Chondrocyte (in vitro differentiated cells): ENCODE measurements at places on chromosomes 11 and 22. TPM values are rescaled to one million over a fixed set of nuclear protein-coding genes. Genes with fewer than 3 reads are reported as not detected.

DNA sequence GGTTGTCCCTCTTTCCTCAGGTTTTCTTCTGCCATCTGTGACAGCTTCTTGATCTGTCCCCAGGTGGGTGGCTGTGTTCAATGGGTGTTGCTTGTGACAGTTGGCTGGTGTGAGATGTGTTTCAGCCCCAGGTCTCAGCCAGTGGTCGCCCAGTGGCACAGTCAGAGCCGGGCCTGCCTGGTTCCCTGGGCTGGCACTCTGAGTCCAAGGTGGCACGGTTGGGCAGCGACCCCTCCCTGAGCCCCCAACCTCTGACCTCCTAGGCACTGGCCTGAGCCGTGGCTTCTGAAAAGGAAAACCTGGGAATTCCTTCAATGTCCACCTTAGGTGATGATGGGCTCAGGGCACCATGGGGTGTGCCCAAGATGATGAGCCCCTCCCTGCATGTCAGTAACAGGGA lies 14.0 kb upstream of the PRODH start:
- DNase-seq: peak; percentile 60

DNA sequence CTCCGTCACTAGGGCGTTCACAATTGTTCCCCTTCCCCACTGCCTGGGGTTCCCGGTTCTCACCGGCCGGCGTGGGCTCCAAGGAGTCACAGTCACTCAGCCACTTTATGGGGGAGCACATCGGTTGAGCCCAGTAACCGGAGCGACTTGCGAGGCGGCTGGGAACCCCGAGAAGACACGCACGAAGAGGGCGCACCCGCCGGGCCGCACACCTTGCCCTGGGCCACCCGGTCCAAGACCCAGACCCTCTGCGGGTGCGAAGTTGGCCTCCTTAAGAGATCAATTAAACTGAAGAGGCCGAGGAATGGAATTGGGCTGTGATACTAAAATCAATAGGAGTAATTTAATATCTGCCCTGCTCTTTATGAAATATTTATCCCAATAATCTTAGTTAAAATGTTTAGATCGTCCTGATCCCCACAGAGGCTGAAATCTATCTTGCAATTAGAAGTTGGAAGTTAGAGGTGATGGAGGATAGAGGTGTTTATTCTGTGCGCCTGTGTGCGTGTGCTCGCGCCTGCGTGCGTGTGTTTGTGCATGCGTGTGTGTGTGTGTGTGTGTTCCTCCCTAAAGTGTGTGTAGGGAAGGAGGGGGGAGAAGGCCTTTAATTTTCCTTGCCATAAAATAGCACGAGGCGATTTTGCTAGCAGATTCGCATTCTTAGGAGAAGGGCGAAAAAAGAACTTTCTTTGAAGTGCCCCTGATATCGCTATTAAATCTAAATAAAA lies 954 bp upstream of the MN1 start:
- DNase-seq: no peak

GRCh38 chr11:36240801-36241200 lies 48.4 kb downstream of the COMMD9 start:
- no peak for DNase-seq

The ZNF280B gene
- 4.5 to 4.7 TPM (median 4.6 TPM) in 3 replicates for total RNA-seq

The TSSC4 gene
- total RNA-seq: 44.1 to 55.2 TPM (median 52.2 TPM) in 3 replicates

The ZP1 gene
- total RNA-seq: 0.40 to 0.49 TPM in 2 of 3 replicates, not detected in the other

DNA sequence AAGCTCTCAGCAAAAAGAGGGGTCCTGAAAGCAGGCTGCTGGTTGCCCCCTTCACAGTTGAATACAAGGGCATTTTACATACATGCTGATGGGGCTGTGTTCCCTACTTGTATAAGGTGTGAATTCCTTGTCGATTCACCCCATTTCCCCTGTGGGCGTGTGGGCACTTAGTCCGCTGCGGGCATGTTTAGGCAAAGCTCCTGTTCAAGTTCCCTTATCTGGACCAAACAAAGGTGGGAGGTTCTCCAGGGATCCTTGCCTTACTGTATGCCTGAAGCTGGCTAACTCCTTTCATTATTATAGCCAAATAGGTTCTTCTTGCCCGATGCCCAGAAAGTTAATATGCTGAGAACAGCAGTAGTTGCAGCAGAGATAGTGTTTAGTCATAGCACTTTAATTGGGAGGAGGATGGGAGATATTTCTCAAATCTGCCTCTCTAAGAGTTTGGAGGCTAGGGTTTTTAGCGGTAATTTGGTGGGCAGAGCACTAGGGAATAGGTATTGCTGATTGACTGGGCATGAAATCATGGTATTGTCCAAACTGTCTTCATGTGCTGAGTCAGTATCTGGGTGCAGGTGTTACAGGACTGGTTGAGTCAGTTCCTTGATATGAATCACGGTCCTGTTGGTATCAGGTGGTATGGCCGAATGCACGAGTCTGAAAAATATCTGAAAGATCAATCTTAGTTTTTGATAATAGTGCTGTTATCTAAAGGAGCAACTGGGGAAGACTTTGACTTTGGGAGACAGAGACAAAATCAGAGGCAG lies 32.7 kb downstream of the METTL15 start:
- DNase-seq: no peak

- no peak for DNase-seq
Observed at GRCh38 chr22:37659066-37659896, 758 bp downstream of the PDXP start.

DNA sequence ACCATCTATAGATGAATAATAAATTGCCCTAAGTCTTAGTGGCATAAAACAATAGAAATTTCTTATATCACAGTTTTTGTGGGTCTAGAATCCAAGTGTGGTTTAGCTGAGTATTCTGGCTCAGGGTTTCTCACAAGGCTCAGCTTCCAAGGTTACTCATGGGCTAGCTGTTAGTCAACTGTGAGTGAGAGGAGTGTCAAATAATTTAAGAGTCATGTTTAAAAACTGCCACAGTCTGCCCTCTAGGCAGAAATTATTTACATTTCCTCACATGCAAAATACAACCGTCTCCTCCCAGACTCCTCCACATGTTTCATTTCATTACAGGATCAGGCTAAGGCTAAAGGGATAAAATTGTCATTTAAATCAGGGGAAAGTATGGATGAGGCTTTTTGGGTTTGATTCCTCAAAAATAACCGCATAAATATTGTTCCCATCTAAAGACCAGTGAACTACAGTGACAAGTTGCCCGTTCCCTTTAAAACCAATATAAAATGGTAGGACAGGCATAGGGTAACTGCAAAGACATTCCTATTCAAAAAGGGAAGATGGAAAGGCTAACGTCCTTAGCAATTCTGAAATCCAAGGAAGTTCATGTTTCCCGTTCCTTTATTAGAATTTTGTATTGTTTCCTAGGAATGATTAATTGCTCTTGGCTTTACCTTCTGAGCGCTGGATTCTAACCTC lies 324.3 kb downstream of the DYNC2H1 start:
- DNase-seq: no peak

The ROBO4 gene
- total RNA-seq: not detected in 3 replicates

The C22orf31 gene
- total RNA-seq: not detected in 3 replicates

- no peak for DNase-seq
Observed at GRCh38 chr22:27159016-27159415, 501.6 kb downstream of the MIAT start.

DNA sequence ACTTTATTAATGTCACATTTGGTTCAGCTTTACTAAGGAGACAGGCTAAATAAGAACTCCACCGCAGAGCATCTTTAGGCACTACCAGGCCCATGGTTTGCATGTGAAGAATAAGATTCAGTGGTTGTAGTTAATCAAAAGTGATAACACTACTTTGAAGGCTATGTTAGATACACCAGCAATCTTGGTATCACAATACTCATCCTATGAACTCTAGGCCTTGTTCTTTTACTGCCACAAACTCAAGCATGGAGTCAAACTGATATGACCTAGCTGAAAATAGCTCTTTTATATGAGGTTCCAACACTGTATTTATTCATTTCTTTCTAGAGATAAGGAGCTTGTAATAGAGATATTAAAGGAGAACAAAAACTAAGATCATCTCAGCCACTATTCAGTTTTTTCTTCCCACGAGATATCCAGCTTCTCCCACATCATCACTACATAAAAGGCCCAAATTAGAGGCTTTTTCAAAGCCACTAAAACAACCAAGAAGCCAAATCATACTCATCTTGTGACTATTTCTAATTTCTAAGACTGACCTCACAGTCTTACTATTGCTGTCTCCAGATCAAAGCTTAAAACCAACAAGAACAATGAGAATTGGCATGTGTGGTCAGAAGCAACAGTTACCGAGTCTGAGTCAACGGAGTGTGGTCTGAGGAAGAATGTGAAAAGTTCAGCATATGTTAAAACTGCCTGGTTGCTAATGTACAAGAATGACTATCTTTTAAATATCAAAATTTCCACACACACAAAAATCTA lies 25.1 kb upstream of the GUCY1A2 start:
- no peak for DNase-seq
